SJCRH30 (cell line): ENCODE measurements at places on chromosomes 11 and 22.

- DNase-seq = no peak
Observed at GRCh38 chr11:86623736-86624135, 48.7 kb downstream of the ME3 start.

GRCh38 chr11:8251616-8252295 is 11.9 kb downstream of the LMO1 start:
- DNase-seq = no peak

DNA sequence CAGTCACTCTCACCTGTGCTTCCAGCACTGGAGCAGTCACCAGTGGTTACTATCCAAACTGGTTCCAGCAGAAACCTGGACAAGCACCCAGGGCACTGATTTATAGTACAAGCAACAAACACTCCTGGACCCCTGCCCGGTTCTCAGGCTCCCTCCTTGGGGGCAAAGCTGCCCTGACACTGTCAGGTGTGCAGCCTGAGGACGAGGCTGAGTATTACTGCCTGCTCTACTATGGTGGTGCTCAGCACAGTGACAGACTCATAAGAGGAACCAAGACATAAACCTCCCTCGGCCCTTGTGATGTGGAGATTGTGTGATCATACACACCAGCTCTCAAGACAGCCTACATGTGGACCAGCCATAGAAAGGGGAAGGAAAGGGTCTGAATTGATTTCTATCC is 113.3 kb downstream of the ZNF280B start:
- DNase-seq = no peak

DNA sequence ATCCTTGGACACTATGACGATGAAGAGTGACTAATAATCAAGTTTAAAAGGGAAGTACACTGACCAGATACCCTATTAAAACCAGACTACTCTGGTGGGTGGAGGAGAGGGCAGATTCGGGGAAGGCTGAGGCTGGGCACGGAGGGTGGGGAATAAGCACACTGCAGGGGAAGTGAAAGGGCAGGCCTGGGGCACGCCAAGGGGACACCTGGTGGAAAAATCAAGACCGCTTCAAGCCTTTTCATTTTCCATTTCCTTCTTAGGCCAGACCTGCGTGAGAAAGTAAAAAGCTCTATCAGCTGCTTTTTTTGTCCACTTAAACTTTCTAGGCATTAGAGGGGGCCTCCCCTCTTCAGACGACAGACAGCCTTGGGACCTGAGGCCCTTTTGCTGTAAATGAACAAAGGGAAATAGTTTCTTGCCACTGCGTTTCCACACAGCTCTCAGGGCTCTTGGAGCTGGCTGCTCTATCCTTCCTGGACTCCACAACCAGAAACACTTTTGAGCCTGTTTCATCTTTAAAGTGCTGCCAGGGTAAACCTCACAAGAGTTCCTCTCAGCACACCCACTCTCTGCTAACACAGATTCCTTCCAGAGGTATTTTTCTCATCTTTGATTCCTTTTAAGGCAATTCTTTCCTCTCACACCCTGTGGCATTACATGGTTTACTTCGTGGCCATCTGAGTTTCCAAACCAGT is 25.0 kb upstream of the SERPIND1 start:
- DNase-seq = no peak

DNA sequence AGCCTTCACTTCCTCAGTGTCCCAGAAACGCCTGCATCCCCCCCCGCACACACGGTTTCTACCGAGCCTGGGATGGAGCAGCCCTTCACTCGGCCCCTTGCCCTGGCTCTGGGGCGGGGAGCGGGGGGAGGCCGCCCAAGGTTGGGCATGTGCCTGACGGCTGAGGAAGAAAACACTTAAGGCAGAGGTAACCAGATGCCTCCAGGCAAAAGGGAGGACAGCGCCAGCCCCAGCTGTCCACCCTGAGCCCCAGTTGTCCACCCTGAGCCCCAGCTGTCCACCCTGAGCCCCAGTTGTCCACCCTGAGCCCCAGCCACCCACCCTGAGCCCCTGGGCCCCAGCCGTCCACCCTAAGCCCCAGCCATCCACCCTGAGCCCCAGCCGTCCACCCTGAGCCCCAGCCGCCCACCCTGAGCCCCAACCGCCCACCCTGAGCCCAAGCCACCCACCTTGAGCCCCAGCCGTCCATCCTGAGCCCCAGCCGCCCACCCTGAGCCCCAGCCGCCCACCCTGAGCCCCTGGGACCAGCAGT is 3.8 kb upstream of the TTLL8 start:
- DNase-seq = peak; percentile 62

DNA sequence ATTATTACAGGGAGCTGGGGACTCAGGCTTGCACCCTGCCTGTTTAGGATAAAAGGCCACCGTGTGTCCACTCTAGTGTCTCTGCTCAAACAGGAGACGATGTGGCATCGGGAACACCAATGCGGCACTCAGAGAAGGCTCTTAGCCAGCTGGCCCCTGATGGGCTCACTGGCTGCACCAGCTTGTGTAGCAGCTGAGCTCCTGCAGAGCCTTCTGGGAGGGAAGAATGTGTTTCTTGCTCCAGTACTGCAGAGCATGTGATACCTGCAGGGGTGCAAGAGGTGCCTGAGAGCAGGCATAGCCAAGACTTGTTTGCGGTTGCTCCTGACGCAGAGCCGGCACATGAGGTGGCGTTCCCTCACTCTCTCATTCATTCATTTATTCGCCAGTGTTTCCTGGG is 44.4 kb upstream of the KCNQ1OT1 start:
- DNase-seq = no peak

- DNase-seq = no peak
Observed at GRCh38 chr11:90288212-90288821, 65.5 kb upstream of the CHORDC1 start.

- DNase-seq = no peak
Observed at GRCh38 chr11:125408311-125408711, 87.8 kb downstream of the FEZ1 start.

DNA sequence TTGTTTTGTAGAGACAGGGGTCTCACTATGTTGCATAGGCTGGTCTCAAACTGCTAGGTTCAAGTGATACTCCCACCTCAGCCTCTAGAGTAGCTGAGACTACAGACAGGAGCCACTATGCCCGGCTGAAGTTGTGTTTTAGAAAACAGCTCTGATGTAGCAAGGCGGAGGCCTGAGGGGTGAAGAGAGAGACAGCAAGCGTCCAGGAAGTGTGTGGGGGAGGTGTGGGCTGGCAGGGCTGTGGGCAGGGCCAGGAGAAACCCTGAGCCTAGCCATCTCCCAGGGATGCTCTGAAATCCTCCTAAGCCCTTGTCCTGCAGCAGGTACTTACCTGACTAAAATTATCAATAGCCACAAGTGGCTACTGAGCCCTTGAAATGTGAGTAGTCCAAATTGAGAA is 16.1 kb upstream of the RPS3 start:
- DNase-seq = peak; percentile 34
